ENCODE measurements at places on chromosomes 3 and 15.

GRCh38 chr3:129421988-129422745 lies 6.3 kb downstream of the EFCAB12 start:
- no peak overlapping the region for H3K27ac ChIP-seq
- peaks cover 13% of the 10 kb centered on the region for H3K4me1 ChIP-seq
- no peaks in the 10 kb centered on the region for H3K36me3 ChIP-seq
- no peaks in the 10 kb centered on the region for H3K27me3 ChIP-seq

DNA sequence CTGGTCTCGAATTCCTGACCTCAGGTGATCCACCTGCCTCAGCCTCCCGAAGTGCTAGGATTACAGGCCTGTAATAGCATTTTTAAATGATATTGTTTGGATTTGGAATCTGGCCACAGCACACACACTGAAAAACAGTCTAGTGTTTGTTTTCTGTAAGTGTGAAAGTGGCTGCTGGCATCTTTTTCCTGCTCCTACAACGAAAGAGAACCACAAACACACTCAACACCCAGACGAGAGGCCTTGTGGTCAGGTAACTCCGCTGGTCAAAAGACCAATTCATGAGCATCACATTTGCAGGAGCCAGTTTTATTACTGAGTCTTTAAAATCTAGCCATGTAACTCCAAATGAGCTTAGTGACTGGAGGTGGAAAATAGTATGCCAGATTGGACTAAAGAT lies 50.2 kb downstream of the IMPG2 start:
- H3K36me3 ChIP-seq = no peaks in the 10 kb centered on the region
- no peaks in the 10 kb centered on the region for H3K27me3 ChIP-seq
- H3K27ac ChIP-seq = no peak overlapping the region

GRCh38 chr3:28467414-28467813 lies 118.8 kb upstream of the AZI2 start:
- H3K27me3 ChIP-seq = no peaks in the 10 kb centered on the region
- no peaks in the 10 kb centered on the region for H3K36me3 ChIP-seq
- no peak overlapping the region for H3K4me3 ChIP-seq
- no peak for DNase-seq
- H3K4me1 ChIP-seq = no peaks in the 10 kb centered on the region

DNA sequence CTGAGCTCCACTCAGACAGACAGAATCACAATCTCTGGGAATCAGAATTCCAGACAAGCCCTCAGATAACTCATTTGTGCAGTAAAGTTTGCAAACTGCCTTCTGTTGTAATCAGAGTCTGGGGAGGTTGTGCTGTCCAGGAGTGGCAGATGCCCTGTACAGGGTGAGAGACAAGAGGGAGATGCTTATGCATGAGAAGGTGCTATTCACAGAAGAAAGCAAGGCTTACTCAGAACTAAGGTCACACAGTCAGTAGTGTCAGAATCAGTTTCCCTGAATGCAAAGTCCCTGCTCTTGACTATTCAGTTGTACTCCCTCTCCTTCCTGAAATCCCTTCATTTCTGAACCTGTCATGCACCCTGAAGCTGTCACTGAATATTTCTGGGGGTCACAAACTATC lies 43.7 kb downstream of the SRPRB start:
- H3K36me3 ChIP-seq = no peaks in the 10 kb centered on the region
- H3K27me3 ChIP-seq = peaks cover 5% of the 10 kb centered on the region
- H3K27ac ChIP-seq = no peak overlapping the region
- H3K4me1 ChIP-seq = peaks cover 6% of the 10 kb centered on the region
- no peak for DNase-seq
- no peak overlapping the region for H3K4me3 ChIP-seq

DNA sequence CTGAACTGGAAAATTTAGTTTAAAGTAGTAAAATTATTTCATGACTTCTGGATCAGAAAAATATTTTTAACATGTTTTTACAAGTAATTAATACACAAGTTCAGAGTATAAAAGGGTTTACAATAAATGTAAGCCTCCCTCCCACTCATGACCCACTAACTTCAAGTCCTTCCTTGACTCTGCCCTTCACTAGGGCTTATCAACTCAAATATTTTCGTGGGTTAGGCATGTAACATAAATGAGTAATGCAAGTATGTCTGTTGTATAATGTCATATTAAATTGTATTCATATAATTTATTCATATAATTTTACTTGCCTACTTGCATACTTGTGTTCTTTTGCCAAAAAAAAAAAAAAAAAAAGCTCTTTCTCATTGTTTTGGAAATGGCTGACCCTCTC lies 3.4 kb upstream of the OPA1 start:
- peaks cover 4% of the 10 kb centered on the region for H3K36me3 ChIP-seq
- no peak overlapping the region for H3K27ac ChIP-seq
- no peak for DNase-seq
- H3K4me1 ChIP-seq = peaks cover 28% of the 10 kb centered on the region

- H3K4me3 ChIP-seq = no peak overlapping the region
- H3K4me1 ChIP-seq = peaks cover 8% of the 10 kb centered on the region
Measured at GRCh38 chr3:45524565-45524964, 70.0 kb upstream of the LIMD1 start.

GRCh38 chr3:86923071-86923491 lies 67.9 kb downstream of the VGLL3 start:
- no peak overlapping the region for H3K27ac ChIP-seq
- no peaks in the 10 kb centered on the region for H3K4me1 ChIP-seq
- H3K4me3 ChIP-seq = no peak overlapping the region
- H3K36me3 ChIP-seq = no peaks in the 10 kb centered on the region

DNA sequence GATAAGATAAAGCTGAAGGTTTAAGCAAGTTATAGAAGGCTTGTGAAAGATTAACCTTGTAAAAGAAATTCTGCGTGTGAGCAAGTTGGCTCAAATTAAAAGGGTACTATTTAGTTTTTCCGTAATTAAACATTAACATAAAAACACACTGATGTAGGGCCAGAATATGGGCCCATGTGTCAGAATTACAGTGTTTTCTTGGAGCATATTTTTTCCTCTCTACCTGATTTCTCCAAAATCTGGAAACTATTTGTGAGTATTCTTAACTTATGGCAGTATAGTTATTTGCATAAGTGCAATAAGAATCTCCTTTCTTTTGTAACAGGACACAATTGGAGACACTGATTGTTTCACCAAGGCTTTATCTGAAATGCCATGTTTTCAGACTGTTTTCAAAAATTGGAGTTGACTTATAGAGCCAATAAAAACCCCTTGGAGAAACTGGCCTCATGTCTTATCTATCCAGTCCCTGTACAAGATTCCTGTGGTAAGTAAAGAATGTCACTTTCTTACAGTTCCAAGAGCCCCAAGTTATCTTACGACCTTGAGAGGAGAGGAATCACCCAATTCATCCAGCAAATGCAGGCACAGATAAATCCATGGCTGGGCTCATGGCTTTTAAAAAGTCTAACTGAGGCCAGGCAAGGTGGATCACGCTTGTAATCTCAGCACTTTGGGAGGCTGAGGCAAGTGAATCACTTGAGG lies 47.8 kb upstream of the P2RY1 start:
- no peak overlapping the region for H3K27ac ChIP-seq
- no peaks in the 10 kb centered on the region for H3K36me3 ChIP-seq
- no peaks in the 10 kb centered on the region for H3K4me1 ChIP-seq
- no peak for DNase-seq
- no peak overlapping the region for H3K4me3 ChIP-seq
- H3K27me3 ChIP-seq = no peaks in the 10 kb centered on the region

- no peak for DNase-seq
- H3K4me3 ChIP-seq = no peak overlapping the region
- peaks cover 2% of the 10 kb centered on the region for H3K27me3 ChIP-seq
- peaks cover 60% of the 10 kb centered on the region for H3K4me1 ChIP-seq
- no peak overlapping the region for H3K27ac ChIP-seq
Measured at GRCh38 chr3:188287339-188287738, 133.4 kb downstream of the LPP start.

DNA sequence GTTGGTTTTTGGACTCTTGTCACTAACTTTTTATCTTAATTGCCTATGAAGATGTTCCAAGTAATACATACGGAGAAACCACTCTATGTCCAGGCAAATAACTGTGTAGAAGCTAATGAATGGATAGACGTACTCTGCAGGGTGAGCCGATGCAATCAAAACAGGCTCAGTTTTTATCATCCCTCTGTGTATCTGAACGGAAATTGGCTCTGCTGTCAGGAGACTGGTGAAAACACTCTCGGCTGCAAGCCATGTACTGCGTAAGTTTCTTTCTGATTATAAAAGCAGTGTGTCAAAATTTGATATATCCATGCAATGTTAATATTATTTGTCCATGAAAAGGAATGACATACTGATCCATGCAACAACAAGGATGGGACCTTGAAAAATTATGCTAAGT lies 121.6 kb downstream of the RASA2 start:
- H3K36me3 ChIP-seq = peaks cover 39% of the 10 kb centered on the region
- H3K4me1 ChIP-seq = no peaks in the 10 kb centered on the region
- H3K4me3 ChIP-seq = no peak overlapping the region
- no peaks in the 10 kb centered on the region for H3K27me3 ChIP-seq

- no peaks in the 10 kb centered on the region for H3K4me1 ChIP-seq
- H3K36me3 ChIP-seq = peaks cover 1% of the 10 kb centered on the region
- H3K4me3 ChIP-seq = no peak overlapping the region
- peaks cover 3% of the 10 kb centered on the region for H3K27me3 ChIP-seq
Measured at GRCh38 chr3:119388577-119388976, 74.8 kb downstream of the TMEM39A start.

GRCh38 chr3:122636697-122637096 lies 43.9 kb upstream of the PARP14 start:
- peaks cover 41% of the 10 kb centered on the region for H3K36me3 ChIP-seq
- H3K27ac ChIP-seq = no peak overlapping the region
- no peak for DNase-seq
- H3K27me3 ChIP-seq = no peaks in the 10 kb centered on the region

GRCh38 chr15:92656089-92656488 lies 514 bp upstream of the FAM174B start:
- peaks cover 3% of the 10 kb centered on the region for H3K36me3 ChIP-seq
- peaks cover 54% of the 10 kb centered on the region for H3K27me3 ChIP-seq
- H3K27ac ChIP-seq = no peak overlapping the region
- peak overlapping the region; percentile 51 for H3K4me3 ChIP-seq
- DNase-seq = no peak

GRCh38 chr15:37031198-37031597 lies 69.2 kb downstream of the MEIS2 start:
- H3K27ac ChIP-seq = no peak overlapping the region
- H3K36me3 ChIP-seq = no peaks in the 10 kb centered on the region
- DNase-seq = no peak
- no peak overlapping the region for H3K4me3 ChIP-seq
- H3K27me3 ChIP-seq = no peaks in the 10 kb centered on the region

GRCh38 chr3:73727117-73727821 lies 102.5 kb upstream of the PDZRN3 start:
- H3K36me3 ChIP-seq = no peaks in the 10 kb centered on the region
- no peaks in the 10 kb centered on the region for H3K4me1 ChIP-seq
- no peaks in the 10 kb centered on the region for H3K27me3 ChIP-seq
- no peak overlapping the region for H3K4me3 ChIP-seq
- no peak overlapping the region for H3K27ac ChIP-seq
- no peak for DNase-seq

DNA sequence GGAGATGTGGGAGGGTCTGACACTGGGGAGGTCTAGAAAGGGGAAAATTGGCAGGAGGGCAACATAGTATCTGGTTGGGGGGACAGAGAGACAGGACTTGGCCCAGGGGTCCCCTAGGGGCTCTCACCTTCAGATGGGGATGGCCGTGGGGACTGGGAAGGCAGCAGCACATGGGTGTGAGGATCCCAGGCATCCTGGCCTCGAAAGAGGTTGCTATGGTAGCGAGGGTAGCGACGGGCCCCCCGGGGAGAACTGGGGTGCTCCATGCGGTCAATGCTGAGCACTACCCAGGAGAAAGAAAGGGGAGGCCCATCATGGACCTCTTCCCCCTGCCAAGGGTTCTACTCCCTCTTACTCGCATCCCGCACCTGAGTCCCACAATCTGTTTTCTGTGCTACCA lies 12.5 kb upstream of the SLC26A6 start:
- H3K4me3 ChIP-seq = no peak overlapping the region
- H3K27me3 ChIP-seq = no peaks in the 10 kb centered on the region
- H3K27ac ChIP-seq = no peak overlapping the region
- DNase-seq = no peak
- no peaks in the 10 kb centered on the region for H3K4me1 ChIP-seq

All from activated T-helper 1 cell treated with anti-CD3 and anti-CD28 coated beads, Interleukin-12 subunit alpha, Interleukin-12 subunit beta, Interleukin-2, Interleukin-4 antibody, amounts not matched to agents 30 ng/mL and 10 ng/mL and 1 ng/mL, durations not matched to agents 14 hours and 24 hours and 36 hours (primary cell).